ENCODE measurements at places on chromosomes 11 and 22. TPM values are rescaled to one million over a fixed set of nuclear protein-coding genes. Genes with fewer than 3 reads are reported as not detected.
A peak's percentile ranks its signal among the peaks of the same experiment; 100 is the strongest.

The EHF gene
- total RNA-seq = 6.3 TPM

The OR4A16 gene
- total RNA-seq = 4.8 TPM

The PRG3 gene
- total RNA-seq = 5.5 TPM

GRCh38 chr11:45158210-45158731 lies 11.8 kb downstream of the PRDM11 start:
- peak; percentile 95 for DNase-seq

DNA sequence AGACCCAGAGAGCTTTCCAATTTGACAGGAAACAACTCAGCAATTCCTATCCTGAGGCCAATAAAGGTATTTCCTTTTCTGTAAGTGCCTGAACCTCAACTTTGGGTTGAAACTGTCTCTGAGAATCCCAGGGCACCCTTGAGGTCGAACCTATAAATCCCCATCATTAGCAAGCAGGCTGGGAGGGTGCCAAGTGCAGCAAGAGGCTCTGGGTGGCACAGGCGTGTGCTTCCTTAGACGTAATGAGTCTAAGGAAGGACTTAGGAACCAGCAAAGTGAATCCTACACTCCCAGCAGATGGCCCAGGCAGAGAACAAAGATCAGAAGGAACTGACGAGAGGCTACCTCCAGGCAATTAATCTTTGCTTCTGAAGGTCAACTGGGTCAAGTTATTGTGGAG lies 234.3 kb upstream of the NARS2 start:
- DNase-seq = peak; percentile 59

- DNase-seq = no peak
Observed at GRCh38 chr22:39900306-39901227, at the start of gene GRAP2. GRAP2 (plus strand) TSS chr22:39901084; CDS start chr22:39947107, 46,023 bp downstream.

DNA sequence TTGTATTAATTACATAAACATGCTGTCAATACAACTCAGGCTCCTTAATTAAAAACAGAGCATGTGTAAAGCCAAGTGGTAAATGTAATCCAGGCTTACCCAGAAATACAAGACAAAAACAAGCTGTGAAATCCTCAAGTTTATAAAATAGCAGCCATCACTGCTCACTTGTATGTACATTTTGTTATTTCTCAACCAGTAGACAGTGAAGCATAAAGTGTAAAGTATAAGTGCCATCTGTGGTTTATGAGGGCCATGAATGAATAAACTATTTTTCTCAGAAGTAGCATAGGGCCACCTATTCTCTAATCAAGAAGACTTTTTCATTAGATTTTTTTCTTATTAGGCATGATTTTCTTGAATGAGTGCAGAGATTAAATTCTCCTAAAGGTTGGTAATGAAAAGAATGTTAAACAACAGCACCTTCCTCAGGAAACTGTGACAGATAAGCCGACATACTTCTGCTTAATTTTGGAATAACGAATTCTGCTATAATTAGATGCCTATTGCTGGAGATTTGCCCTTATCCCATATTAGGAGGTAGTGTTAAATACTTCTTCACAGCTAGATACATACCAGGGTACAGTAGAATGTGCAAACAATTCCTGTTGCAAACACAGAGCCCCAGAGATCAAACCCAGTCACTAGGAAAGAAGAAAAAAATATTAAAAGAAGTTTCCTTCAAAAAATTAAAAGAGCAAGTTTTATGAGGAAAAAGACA lies 13.0 kb downstream of the SLC5A12 start:
- DNase-seq = no peak

GRCh38 chr11:86916330-86916729 lies 38.9 kb downstream of the FZD4 start:
- DNase-seq = peak; percentile 88

- DNase-seq = no peak
Observed at GRCh38 chr22:45216133-45217003, 24.3 kb downstream of the KIAA0930 start.

DNA sequence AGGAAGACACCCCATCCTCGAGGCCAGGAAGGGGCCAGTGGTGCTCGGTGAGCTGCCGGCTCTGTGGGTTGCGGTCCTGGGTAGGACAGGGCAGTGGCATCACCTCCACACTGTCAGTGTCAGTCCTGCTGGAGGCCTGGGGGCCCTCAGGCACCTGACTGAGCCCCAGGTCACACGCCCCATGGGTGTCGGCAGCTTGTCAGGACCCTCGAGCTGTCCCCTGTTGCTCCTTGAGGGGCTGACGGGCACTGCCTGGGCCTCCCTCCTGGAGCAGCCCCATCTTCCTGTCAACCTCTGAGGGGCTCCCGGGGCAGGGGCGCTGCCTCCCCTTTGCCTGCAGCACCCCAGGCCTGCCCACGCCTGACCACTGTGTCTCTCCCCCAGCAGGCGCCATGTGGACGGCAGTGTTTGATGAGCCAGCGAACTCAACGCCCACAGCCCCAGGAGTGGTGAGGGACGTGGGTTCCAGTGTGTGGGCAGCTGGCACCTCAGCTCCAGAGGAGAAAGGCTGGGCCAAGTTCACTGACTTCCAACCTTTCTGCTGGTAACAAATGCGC lies 35.4 kb downstream of the SBF1 start:
- DNase-seq = no peak

DNA sequence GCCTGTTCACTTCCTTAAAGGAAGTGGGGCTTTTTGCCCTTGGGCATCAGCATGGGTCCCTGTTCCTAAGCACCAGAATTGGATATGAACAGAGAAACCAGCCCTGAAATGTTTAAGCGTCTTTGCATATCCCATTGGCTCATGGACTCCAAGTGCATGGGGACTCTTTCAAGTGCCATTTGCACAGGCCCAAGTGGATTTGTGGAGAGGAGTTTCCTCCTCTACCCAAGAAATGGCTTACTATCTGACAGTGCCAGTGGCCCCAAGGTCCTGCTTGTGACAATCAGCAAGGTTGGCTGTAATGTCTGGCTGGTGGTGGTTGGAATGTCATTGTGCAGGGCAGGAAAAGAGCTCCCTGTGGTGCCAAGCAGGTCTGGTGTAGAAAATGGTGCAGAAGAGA lies 4.0 kb downstream of the TOMM22 start:
- no peak for DNase-seq

DNA sequence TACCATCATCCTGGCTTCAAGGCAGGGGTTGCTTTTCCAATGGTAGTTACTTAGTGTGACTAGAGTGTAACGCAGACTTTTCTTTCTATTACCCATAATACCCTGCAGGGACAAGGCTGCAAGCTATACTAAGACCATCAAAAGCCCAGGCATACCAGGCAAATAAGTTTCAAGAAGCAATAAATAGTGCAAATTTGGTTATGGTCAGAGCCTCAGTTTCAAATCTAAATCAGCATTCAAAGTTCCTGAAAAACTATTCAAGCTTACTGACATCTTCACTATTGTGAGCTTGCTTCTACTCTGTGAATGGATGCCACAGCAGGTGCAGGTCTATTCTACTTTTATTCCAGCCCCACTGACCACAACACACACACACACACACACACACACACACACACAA lies 2.5 kb upstream of the HBB start:
- no peak for DNase-seq

GRCh38 chr11:44766112-44766971 lies 39.6 kb downstream of the TSPAN18 start:
- DNase-seq = peak; percentile 97

GRCh38 chr11:72391638-72392423 lies 42.5 kb downstream of the CLPB start:
- no peak for DNase-seq

- DNase-seq = no peak
Observed at GRCh38 chr11:84549217-84549616, 1077.9 kb downstream of the DLG2 start.

DNA sequence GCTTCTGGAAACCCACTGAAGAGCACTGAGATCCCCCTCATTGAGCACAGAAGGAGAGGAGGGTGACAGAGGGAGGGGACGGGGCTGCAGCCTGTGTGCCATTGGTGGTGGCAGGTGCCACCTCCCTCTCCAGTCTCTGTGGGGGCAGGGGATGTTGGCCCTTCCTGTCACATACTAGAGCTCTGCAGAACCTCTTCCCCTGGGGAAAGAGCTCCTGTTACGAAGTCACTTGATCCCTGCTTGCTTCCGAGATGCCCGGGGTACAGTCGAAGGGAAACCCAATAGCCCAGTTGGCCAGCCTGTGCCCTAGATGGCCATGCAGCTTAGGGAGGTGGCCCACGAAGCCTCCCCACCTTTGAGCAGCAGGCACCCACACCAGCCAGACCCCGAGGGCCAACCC lies 29.4 kb downstream of the DAGLA start:
- no peak for DNase-seq

Measured in umbilical cord (tissue), 2 donors.